HFFc6 (cell line): ENCODE measurements at places on chromosomes 2 and 18. TPM values are rescaled to one million over a fixed set of nuclear protein-coding genes. Genes with fewer than 3 reads are reported as not detected.

The FAM228B gene
- 8.5 and 12.0 TPM in 2 replicates for total RNA-seq

The POTEJ gene
- not detected in 3 replicates for total RNA-seq

The ALLC gene
- not detected in 2 replicates for total RNA-seq

The TLX2 gene
- total RNA-seq, result 0.18 to 0.19 TPM in 2 of 3 replicates, not detected in the other

The FSIP2 gene
- total RNA-seq, result not detected in 2 replicates

The GPBAR1 gene
- total RNA-seq, result 0.12 to 0.15 TPM in 2 of 3 replicates, not detected in the other
